Stomach (tissue), 19 donors: ENCODE measurements at places on chromosomes 5 and 9. TPM values are rescaled to one million over a fixed set of nuclear protein-coding genes. Genes with fewer than 3 reads are reported as not detected.

DNA sequence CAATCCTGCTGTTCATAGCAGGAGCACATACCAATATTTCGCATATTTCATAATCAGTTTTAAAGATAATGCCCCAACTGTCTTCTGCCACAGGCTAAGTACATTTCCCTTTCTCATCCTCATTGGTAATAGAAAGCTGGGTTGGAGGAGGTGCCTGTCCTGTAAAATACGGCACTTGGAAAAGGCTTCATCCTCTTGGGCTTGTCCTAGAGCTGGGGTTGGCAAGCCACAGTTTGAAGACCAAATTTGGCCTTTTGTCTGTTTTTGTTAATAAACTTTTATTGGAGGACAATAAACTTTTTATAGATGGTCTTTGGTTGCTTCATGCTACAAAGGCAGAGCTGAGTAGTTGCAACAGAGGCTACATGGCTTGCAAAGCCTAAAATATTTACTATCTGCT is 997.8 kb upstream of the CDH18 start:
- H3K27me3 ChIP-seq: no peaks in the 10 kb centered on the region
- H3K4me3 ChIP-seq: no peak overlapping the region
- H3K36me3 ChIP-seq: no peaks in the 10 kb centered on the region
- DNase-seq: no peak
- H3K4me1 ChIP-seq: no peaks in the 10 kb centered on the region

- no peak for DNase-seq
- no peaks in the 10 kb centered on the region for H3K27me3 ChIP-seq
- no peaks in the 10 kb centered on the region for H3K4me1 ChIP-seq
- no peaks in the 10 kb centered on the region for H3K36me3 ChIP-seq
- H3K27ac ChIP-seq: no peak overlapping the region
- H3K4me3 ChIP-seq: no peak overlapping the region
Observed at GRCh38 chr5:10317825-10318682, 10.4 kb upstream of the CMBL start.

DNA sequence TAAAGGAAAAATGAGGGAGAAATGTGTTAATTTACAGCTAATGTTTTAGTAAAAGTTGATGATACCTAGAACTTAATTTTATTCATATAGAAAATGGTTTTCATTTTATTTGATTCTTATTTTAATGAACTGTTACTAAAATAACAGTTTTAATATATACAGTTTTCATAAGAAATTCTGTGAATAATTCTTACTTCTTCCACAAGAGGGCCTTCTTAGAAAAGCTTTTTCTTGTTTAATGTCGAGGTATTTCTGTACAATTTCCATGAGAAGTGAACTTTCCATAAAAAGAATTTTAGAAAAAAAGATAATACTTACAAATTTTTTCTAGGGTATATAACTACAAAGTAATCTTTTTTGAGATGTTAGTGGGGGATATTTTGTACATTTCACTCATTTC is 73.9 kb downstream of the KLF9 start:
- no peaks in the 10 kb centered on the region for H3K27me3 ChIP-seq
- no peak overlapping the region for H3K4me3 ChIP-seq
- peaks cover 25% of the 10 kb centered on the region for H3K36me3 ChIP-seq
- peak; percentile 35 for DNase-seq

DNA sequence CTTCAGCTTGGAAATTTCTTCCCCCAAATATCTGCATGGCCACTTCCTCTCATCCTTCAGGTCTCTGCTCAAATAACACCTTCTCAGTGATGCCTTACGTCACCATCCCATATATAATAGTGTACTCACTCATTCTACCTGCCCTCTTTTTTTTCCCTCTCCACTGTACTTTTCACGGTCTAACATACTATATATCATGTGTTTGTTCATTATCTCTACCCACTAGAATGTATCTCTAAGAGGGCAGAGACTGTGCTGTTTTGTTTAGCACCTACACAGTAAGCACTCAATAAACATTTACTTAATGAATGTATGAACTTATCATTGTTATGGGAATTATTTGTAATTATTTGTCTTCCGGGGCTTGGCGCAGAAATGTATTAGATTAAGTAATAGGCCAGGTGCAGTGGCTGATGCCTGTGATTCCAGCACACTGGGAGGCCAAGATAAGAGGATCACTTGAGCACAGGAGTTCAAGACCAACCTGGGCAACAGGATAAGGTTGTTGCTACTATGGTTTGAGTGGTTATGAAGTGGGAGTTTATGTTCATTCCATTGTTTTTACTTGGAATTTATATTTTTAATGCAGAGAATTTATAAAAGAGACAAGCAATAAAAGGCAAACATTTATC is 6.0 kb upstream of the IL13 start:
- DNase-seq: peak; percentile 32
- H3K27me3 ChIP-seq: peaks cover 35% of the 10 kb centered on the region
- no peak overlapping the region for H3K4me3 ChIP-seq
- H3K4me1 ChIP-seq: peaks cover 20% of the 10 kb centered on the region
- H3K36me3 ChIP-seq: no peaks in the 10 kb centered on the region

CATSPER3 gene
- not detected for total RNA-seq

DNA sequence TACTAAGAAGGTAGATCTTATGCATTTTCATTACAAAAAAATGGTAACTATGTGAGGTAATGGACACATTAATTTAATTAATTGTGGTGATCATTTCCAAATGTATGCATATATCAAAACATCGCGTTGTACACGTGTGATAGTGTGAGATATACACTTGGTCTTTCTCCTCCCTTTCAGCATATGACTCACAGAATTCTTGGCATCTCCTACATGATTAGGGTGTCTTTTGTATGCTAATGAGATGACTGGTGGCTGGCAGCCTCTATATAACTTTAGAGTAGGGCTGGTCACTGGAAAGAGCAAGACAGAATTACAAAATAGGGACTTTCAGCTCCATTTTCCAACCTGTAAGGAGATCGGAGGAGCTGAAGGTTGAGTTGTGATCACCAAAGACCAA is 1167.6 kb downstream of the CDH12 start:
- H3K27ac ChIP-seq: no peak overlapping the region
- no peaks in the 10 kb centered on the region for H3K27me3 ChIP-seq
- no peak overlapping the region for H3K4me3 ChIP-seq
- no peaks in the 10 kb centered on the region for H3K36me3 ChIP-seq
- DNase-seq: no peak

DNA sequence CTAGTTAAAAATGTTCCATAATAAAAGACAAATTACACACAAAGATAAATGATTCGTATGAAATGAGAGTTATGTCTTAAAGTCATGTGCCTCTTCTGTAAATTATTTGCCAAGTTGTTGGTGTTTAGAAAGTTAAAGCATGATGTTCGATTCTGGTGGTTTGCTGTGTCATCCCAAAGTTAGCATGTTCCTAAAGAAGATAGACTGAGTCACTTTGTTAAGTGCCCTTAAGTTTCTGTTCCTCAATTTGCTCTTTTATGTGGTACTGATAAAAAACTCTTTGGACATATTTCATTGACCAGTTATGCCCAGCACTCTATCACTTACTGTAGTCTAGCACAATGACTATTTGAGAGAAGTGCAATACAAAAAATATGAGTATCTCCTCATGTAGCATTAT is 366.9 kb upstream of the ZNF608 start:
- H3K36me3 ChIP-seq: no peaks in the 10 kb centered on the region
- H3K4me1 ChIP-seq: no peaks in the 10 kb centered on the region
- DNase-seq: no peak

DNA sequence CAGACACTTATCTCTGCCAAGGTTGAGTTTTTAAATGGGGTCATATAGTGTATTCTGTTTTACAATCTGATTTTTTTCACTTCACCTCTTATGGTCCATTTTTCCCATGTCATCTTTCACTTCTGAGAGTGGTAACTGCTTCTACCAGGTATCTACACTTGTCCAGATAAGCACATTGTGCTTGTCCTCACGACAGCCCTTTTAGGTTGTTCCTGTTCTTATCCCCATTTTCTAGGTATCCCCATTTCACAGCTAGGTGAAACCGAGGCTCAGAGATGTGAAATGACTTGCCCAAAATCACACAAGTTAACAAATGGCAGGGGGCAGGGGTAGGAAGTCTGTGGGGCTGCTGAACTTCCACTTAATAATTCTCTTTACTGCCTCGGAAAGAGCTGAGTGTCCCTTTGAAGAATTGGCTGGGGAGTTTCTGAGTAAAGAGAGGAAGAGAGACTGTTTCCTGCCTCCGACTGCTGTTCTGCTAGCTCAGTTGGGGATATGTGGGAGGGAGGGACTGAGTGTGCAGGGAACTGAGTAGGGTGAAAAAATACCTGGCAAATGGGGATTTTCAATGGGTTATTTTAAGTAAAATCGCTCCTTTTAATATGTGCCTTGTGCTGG is 255.4 kb downstream of the GRIA1 start:
- H3K36me3 ChIP-seq: no peaks in the 10 kb centered on the region
- no peak overlapping the region for H3K27ac ChIP-seq
- no peaks in the 10 kb centered on the region for H3K4me1 ChIP-seq
- no peak overlapping the region for H3K4me3 ChIP-seq

- H3K4me3 ChIP-seq: no peak overlapping the region
- no peak for DNase-seq
- no peaks in the 10 kb centered on the region for H3K27me3 ChIP-seq
- no peak overlapping the region for H3K27ac ChIP-seq
- H3K36me3 ChIP-seq: no peaks in the 10 kb centered on the region
Observed at GRCh38 chr5:169670769-169671525, 33.9 kb downstream of the DOCK2 start.

GRCh38 chr5:91301106-91301846 is 81.8 kb downstream of the ARRDC3 start:
- peak overlapping the region; percentile 63 for H3K27ac ChIP-seq
- H3K4me1 ChIP-seq: no peaks in the 10 kb centered on the region
- DNase-seq: no peak
- no peak overlapping the region for H3K4me3 ChIP-seq

KCTD16 gene
- not detected for total RNA-seq

DNA sequence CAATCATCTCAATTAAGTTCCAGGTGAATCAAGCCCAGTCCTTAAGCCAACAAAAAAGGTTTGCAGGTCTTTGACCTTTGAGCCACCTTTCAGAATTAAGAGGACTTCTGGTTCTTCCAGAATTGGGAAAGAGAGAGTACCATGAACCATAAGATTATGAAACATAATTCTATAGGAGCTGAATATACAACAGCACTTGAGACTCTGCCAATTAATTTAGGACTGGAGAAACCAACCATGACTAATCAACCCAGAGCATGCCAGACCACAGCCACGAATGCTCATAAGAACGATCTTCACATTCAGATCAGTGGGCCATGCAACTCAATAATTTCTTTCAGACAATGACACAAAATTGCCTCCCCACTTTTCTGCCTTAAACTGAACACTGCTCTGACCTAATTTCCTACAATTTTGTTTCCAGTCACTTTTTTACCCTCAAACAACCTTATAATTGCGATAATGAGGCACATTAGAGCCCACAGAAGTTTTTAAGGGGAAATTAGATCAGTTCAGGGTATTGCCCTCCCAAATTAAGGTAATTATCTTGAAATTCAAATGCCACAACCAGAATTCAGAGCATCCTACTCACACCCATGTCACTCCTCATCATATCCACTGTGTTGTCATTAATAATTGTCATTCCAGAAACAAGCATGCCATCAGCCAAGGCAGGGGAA is 213.4 kb downstream of the ATPSCKMT start:
- DNase-seq: no peak
- no peaks in the 10 kb centered on the region for H3K36me3 ChIP-seq
- no peaks in the 10 kb centered on the region for H3K4me1 ChIP-seq
- H3K27ac ChIP-seq: no peak overlapping the region
- H3K4me3 ChIP-seq: no peak overlapping the region

HTR1A gene
- not detected for total RNA-seq
